ENCODE measurements at places on chromosomes 4 and X. TPM values are rescaled to one million over a fixed set of nuclear protein-coding genes. Genes with fewer than 3 reads are reported as not detected.
A peak's percentile ranks its signal among the peaks of the same experiment; 100 is the strongest.

DNA sequence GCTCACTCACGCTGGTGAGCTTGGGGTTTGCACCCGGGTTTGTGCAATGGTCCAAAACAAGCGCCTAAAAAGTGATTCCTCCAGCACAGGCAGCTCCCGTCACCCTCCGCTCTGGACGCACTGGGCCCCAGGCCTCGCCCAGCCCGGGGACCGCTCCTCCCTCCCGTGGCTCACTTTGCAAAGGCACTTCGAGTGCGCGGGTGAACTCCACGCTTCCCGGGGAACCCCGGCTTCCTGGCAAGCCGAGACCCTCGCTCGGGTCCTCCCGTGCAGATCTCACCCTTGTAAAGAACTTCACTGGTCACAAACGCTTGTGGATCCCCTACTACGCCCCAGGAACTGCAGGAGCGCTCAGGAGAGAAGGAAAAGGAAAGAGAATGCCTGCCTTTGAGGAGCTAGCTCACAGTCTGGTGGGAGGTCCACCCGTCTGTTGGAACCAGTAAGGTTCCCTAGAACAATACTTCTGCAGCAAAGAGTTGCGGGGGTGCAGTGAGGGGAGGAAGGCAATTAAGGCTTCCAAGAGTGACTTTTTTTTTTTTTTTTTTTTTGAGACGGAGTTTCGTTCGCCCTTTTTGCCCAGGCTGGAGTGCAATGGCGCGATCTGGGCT lies at the start of gene CTPS2:
CTPS2 (minus strand) TSS at position 122 of the 608 bp plus-strand sequence. CDS start 9,767 bp downstream, outside the sequence.
- H3K36me3 ChIP-seq: peaks cover 2% of the 10 kb centered on the region
- H3K27me3 ChIP-seq: peaks cover 22% of the 10 kb centered on the region
- peak within 1 kb of the TSS; percentile 85 for H3K27ac ChIP-seq
- H3K4me3 ChIP-seq: peak within 1 kb of the TSS; percentile 90

- H3K27me3 ChIP-seq: no peaks in the 10 kb centered on the region
- DNase-seq: no peak
- no peak overlapping the region for H3K4me3 ChIP-seq
- peaks cover 59% of the 10 kb centered on the region for H3K4me1 ChIP-seq
Observed at GRCh38 chr4:39714166-39714565, 16.2 kb downstream of the UBE2K start.

DNA sequence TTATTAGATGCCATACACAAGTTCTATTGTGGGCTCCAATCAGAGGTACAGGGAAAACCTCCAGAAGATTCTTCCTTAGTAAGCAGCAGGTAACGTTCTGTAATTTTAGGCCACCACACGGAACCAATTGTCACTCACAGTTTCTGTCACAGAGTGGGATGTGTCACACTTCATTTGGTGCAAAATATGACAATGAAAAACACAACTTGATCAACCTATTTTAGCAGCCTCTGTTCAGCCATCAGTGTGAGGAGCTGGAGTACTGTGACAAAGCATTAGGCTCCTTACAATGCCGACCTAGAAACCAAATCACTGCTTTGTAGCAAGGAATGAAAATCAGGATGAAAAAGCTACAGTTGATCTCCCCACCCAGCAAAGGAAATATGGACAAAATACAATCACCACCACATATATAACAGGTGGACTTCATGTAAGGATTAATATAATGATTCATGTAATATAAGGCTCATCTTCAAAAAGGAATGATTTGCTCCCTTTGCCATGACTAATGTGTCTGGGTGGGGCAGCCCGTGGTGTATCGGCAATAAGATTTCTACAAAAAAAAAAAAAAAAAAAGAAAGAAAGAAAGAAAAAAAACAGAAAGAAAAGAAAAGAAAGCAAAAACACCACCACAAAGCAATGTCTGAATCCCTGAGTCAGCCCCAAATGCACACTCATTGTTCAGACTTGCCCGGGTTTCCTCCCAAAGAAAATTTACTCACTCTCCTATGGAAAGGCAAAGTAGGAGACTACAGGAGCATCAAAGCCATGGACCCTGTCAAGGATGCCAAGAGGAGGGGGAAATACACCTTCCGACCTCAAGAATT lies 36.0 kb downstream of the SLC9A7 start:
- H3K27me3 ChIP-seq: peaks cover 15% of the 10 kb centered on the region
- H3K27ac ChIP-seq: no peak overlapping the region
- DNase-seq: no peak
- H3K36me3 ChIP-seq: peaks cover under 1% of the 10 kb centered on the region

GRCh38 chrX:129534816-129535578 lies 5.1 kb upstream of the OCRL start:
- no peak for DNase-seq
- H3K36me3 ChIP-seq: no peaks in the 10 kb centered on the region
- no peak overlapping the region for H3K27ac ChIP-seq
- H3K27me3 ChIP-seq: peaks cover 21% of the 10 kb centered on the region
- no peaks in the 10 kb centered on the region for H3K4me1 ChIP-seq

GRCh38 chrX:13151828-13152517 lies 107.6 kb upstream of the FAM9C start:
- DNase-seq: no peak
- peak overlapping the region; percentile 75 for H3K4me3 ChIP-seq
- no peak overlapping the region for H3K27ac ChIP-seq
- H3K4me1 ChIP-seq: peaks cover 14% of the 10 kb centered on the region

DNA sequence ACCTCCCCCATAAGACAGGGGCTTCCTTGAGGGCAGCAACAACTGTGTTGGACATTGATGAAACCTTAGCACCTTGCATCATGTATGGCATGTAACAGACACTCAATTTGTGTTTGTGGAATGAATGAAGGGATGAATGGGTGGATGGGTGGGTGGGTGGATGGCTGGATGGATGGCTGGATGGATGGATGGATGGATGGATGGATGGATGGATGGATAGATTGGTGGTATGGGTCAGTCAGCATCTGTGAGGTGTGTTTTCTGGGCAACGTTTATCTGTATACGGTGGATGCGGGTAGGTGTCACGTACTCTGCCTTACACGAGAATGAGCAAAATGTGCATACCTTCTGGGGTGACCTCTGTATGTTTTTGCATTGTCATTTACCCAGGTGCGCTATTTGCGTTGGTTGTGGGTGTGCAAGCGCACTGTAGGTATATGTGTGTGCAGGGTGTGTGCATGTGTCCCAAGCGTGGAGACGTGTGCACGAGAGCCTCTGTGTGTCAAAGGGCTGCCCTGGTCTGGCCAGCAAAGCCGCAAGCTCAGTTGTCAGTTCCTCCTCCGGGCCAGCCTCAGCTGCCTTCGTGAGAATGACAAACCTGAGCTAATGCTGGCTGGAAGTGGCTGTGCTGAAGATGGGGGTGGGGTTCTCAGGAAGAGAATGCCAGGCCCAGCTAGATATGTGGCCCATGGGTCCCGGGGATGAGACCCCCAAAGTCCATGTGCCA lies 26.5 kb downstream of the ELF4 start:
- DNase-seq: no peak
- peak overlapping the region; percentile 83 for H3K4me3 ChIP-seq
- peaks cover 82% of the 10 kb centered on the region for H3K4me1 ChIP-seq
- H3K27ac ChIP-seq: peak overlapping the region; percentile 70
- H3K36me3 ChIP-seq: no peaks in the 10 kb centered on the region

DNA sequence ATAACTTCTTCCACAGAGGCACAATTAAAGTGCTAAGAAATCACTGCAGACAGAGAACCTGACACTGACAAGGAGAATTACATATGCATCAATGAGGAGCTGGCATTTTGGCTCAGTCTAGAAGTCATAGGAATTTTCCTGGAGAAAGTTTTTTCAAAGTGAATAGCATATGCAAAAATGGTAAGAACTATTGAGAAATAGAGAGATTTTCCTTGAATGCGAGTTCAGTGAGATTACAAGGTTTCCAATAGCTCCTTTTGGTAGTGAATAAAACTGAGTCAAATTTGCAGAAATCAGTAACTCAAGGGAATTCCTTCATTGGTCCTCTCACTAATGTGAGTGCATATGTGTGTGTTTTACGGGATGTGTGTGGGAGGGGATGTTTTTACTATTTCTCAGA lies 557.5 kb downstream of the PPARGC1A start:
- H3K4me1 ChIP-seq: peaks cover 38% of the 10 kb centered on the region
- H3K4me3 ChIP-seq: no peak overlapping the region
- no peaks in the 10 kb centered on the region for H3K36me3 ChIP-seq
- no peak overlapping the region for H3K27ac ChIP-seq
- DNase-seq: no peak
- H3K27me3 ChIP-seq: no peaks in the 10 kb centered on the region

Gene ANOS1
- not detected for total RNA-seq

Gene TMPRSS11F
- total RNA-seq: not detected

Gene AMER1
- total RNA-seq: 3.6 TPM

Gene RHOXF1
- total RNA-seq: 1.2 TPM

Gene GPC3
- 0.41 TPM for total RNA-seq

Gene MAGEA10
- not detected for total RNA-seq

Gene CENPC
- total RNA-seq: 44.7 TPM

Gene PWWP3B
- total RNA-seq: not detected

Gene STPG2
- total RNA-seq: not detected

Gene MTNR1A
- not detected for total RNA-seq

Gene EOLA2
- total RNA-seq: 54.3 TPM
